Stimulated activated CD8-positive, alpha-beta memory T cell treated with anti-CD3 and anti-CD28 coated beads, Interleukin-4, amount 100 ng/mL, for 48 hours (primary cell): ENCODE measurements at places on chromosomes 16 and 17.

- DNase-seq, result no peak
Measured at GRCh38 chr16:27822529-27822928, 241.0 kb downstream of the GSG1L start.

GRCh38 chr17:39094607-39095308 lies 56.7 kb downstream of the PLXDC1 start:
- peak; percentile 48 for DNase-seq

GRCh38 chr17:13480877-13481276 lies 120.9 kb downstream of the HS3ST3A1 start:
- no peak for DNase-seq

GRCh38 chr17:41972571-41973407 lies 6.2 kb downstream of the CNP start:
- no peak for DNase-seq

GRCh38 chr16:73912281-73912680 lies 384.3 kb upstream of the PSMD7 start:
- no peak for DNase-seq

GRCh38 chr17:74457146-74457819 lies 9.2 kb upstream of the CD300A start:
- DNase-seq, result peak; percentile 87

DNA sequence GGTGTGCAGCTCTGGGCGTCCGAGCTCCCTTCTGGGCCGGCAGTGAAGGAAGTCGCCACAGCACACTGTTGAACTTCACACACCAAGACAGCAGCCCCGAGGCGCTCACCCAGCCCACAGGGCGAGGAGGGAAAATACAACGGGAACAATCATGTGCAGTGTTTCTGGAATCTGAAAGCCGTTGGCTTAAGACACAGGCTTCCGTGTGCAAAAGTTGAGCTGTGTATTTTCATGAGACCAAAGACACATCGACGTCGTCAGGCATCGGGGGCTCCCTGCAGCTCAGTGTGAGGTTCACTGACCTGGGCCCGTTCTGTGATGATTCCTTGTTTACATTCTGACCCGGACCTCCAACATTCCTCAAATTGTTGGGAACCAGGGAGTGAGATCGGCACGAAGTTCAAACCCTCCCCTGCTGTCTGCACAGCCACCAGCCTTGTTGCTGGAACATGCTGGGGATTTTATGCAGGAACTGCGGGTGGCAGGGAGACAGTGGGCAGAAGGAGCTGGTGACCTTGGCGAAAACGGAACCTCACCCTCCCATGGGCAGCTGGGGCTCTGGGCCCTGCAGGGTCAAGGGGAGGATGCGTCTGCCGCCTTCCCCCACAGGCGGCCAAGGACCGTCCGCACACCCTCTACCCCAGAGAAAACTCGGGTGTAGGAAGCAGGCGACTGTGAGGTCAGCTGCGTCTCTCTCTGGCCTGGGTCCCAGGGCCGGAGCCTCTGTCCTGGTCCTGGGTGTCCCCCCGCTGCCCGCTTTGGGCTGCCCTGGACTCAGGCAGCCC lies 72.2 kb downstream of the METRNL start:
- DNase-seq, result no peak

DNA sequence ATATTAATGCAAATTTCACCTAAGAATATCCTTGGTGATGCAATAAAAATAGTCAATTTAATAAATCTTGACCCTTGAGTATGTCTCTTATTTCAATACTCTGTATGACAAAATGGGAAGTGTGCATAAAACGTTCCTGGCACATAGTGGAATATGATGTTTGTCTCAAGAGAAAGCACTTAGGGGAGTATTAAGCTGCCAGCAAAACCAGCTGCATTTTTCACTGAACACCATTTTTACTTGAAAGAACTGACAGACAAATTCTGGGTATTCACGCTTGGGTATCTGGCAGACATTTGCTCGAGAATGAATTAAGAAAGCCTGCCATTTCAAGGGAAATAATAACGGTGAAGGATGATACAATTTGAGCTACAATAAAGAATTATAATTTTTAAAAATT lies 364.8 kb downstream of the SOX9 start:
- no peak for DNase-seq

DNA sequence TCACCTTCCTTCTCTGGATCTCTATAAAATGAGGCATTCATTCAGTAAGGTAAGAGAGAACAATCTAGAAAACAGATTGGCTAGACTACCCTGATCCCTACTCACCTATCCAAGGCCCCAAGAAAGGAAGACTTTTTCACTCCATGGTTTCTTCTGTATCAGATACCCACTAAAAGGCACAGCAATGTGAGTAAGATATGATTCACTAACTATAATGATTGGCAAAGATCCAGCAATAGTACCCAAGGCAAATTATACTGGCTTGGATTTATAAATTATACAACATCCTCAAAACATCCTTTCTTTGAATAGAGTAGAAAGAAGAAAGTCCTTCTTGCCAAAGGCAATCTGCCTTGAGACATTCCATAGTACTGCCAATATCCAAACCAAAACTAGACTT lies 1432.0 kb upstream of the GOT2 start:
- DNase-seq, result no peak

GRCh38 chr16:69324585-69325253 lies 5.7 kb downstream of the PDF start:
- DNase-seq, result peak; percentile 22

- DNase-seq, result no peak
Measured at GRCh38 chr16:80707686-80708085, 96.7 kb downstream of the CDYL2 start.

DNA sequence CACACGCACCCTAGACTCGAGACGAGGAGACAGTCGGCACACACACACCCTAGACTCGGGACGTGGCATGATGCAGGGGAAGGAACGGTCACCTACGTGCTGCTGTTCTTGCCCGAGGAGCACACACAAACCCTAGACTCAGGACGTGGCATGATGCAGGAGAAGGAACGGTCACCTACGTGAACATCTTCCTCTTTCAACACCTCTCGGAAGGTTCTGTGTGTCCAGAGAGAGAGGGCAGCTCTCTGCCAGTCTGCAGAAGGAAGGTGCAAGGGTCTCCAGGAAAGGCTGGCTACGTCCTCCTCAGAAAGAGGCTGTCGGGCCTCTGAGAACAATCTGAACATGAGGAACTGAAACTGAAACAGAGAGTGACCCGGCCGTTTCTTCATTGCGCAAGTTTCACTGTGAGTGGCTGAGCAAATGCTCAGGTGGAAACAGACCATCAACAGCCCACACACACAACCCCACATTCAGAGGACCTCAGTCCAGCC lies 43.4 kb downstream of the ZNF276 start:
- DNase-seq, result peak; percentile 62

DNA sequence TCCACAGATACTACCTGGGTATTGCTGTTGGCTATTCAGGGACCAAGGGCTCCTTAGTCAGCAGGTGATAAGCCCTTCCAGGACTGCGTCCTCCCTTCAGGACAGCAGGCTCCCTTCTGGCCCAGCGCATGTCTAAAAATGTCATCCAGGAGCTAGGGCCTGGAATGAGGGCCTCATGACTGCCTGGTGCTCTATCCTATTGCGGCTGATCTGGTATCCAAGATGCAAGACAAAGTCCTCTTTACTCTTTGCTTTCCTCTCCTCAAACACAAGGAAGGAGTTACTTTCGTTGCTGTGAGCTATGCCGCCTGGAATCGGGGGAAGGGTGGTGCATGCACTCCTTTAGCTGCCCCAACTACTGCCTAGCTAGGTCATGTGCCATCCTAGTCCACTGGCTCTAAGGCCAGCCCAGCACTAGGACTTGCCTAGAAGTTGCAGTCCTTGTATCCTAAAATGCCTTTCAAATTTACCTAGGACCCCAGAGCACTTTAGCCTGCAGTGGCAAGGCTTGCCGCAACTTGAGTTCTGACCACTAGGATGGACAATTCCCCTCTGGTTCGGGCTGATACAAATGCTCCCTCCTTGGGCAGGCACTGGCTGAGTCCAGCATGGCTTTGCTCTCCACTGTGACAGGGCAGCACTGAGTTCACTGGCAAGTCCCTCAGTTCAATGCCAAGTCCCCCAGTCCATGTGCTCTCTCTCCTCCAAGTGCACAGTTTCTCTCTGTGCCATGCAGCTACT lies 10.1 kb upstream of the TMEM219 start:
- DNase-seq, result no peak

DNA sequence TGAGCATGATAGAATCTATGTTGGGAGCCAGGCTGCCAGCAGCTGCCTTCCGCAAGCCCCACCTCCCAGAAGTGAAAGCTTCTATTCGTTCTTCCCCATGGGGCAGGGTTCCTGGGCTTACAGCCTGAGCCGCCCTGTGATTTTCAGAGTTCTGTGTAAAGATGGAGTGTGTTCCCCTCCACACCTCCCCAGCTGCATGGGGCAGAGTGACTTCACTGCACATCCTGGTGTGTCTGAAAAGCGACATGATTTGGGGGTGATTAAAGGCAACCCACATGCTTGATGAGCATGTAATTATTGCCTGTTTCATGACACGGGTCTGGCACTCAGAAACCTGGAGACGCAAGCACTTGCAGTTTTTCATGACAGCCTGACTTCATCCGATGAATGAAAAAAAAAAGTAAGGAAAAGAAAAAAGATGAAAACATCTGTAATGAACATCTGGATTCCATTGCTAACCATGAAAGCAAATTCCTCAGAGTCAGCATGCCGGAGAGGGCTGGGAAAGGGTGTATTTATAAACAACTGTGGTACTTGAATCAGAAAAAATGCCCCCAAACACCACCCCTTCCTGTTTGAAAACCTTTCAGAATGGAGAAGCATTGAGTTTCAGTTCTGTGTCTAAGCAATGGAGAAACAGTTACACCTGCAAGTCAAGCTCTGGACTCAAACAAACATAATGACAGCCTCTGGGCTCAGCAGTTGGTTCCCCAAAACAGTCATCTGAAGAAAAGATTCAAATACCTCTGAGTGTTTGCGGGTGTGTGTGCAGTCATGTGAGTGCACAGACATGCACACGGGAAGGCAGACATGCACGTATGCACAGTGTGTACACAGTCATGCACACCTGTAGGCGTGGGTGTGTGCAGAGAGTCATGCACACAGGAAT lies 266.0 kb downstream of the ENGASE start:
- no peak for DNase-seq

DNA sequence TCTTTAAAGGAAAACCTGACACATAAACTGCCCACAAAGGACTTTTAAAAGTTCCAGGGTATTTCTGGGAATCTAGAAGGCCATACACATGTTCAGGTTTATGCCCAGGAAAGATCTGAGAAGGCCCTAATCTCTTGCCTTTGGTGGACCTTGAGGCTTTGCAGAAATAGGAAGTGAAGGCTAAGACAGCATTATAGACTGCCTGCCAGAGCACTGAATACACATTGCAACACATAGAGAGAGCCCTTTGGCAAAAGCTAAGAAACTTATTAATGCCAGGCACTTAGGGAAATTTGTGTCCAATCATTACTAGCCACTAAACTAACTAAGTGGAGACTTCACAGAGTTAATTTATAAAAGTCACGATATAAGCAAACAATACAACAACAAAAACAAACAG lies 70.4 kb downstream of the MMD start:
- DNase-seq, result no peak

DNA sequence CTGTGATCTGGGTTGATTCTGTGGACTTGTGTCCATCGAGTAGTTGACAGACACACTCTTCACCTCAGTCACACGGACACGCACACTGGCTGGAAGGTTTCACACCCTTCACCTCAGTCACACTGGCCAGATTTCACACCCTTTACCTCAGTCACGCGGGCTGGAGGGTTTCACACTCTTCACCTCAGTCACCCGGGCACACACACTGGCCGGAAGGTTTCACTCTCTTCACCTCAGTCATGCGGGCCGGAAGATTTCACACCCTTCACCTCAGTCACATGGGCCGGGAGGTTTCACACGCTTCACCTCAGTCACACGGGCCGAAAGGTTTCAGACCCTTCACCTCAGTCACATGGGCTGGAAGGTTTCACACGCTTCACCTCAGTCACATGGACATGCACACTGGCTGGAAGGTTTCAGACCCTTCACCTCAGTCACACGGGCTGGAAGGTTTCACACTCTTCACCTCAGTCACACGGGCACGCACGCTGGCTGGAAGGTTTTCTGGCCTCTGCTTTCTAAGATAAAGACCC lies 96.2 kb downstream of the PGS1 start:
- peak; percentile 50 for DNase-seq

DNA sequence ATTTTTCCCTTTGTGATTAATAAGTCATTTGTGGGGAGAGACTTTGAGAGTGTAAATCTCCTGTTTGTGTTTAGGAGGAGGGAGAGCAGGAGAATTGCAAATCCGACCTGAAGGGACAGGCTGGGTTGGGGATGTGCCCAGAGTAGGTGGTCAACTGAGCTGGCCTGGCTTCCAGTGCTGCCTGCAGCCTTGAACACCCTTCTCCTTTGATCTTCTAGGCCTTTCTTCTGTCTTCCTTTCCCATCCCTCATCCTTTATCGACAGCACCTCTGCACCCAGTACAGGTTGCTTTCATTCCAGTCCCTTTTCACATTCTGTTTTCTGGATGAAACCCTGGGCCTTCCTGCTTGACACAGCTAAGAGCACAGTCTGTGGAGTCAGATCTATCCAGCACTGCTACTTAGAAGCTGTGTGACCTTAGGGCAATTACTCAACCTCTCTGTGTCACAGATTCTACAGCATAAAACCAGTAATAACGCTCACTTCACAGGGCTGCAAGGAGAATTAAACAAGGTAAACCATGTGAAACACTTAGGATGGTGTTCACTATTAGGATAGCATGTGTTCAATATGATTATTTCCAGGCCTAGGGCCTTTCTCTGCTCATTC lies 1.0 kb upstream of the CSNK2A2 start:
- no peak for DNase-seq

GRCh38 chr17:40373324-40373723 lies 8.8 kb upstream of the GJD3 start:
- DNase-seq, result no peak
